HS-5 (cell line): ENCODE measurements at places on chromosomes 7 and 10.
A peak's percentile ranks its signal among the peaks of the same experiment; 100 is the strongest.

DNA sequence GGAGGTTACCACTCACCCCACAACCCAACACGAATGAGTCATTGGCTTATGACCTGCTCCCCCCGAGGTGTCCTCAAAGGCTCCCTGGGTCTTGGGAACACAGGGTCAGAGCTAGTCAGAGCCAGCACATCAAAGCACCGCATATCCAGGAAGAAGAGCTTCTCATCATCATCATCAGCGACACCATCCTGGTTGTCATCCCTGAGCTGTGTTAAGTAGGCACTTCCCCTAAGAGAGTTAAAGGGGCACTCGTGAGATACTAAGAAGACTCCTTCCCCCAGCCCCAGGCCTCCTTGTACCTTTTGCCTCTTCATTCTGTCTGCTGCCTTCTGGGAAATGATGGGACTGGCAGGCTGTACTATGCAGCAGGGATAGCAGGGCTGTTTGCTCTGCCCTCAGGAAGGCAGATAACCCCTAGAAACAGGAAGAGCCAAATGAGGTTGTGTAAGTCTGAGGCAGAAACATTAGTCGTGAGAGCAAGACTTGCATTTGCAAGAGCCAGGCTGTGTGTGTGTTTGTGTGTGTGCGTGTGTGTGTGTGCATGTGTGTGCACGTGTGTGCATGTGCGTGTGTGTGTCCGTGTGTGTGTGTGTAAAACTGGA, 11.1 kb upstream of the CPA1 start:
- DNase-seq = no peak

GRCh38 chr10:4473977-4474376, 352.0 kb upstream of the AKR1E2 start:
- DNase-seq = no peak

DNA sequence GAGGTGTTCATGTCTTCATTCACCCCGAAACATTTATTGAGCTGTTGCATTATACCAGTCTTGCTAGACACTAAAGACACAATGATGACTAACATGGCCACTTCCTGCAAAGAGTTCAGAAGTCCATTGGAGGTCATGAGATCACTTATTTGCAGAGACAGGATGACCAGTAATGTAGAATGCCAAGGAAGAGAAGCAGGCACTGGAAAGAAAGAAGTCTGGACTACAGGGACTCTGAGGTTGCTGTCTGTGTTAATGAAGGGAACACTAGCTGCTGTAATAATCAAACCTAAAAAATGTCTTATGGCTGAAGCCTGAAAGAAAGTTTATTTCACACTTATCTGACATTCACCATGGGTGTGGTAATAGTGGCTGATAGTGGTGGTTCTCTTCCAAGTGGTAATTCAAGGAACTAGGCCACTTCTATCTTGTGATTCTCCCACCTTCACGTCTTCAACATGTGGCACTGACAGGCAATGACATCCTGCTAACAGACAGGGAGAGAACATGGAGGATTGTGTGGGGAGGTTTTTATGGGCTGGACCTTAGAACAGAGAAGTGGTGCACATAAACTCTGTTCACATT, 89.2 kb upstream of the MKLN1 start:
- peak; percentile 65 for DNase-seq

DNA sequence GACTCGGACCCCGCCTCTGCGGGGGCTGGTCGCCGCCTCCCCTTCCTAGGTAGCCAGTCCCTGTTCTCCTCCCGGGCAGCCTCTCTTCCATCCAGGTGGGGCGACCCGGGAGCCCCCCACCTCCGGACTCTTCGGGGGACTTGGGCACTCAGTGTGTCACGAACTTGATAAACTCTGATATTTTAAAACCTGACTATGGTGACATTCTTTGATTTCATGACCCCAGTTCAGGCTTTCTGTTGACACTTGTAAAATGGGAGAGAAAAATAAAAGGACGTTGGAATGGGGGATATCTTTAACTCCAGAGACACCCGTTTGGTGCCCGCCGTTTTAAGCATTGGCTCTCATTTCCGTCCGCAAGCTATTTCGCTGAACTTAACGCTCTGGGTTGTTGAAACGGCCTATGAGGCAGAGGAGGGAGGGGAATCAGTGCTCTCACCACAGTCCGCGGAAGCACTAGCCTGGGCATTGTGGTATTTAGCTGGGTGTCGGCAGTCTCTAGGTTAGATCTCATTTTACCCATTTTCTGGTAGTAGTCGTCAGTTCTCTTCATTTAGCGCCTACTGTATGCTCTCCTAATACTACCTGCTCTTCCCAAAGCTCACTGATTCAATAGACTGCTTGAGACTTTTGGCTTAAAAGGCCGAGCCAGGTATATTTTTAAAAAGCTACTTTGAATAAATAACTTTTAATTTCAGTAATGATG, 738 bp downstream of the VPS26A start:
- peak; percentile 29 for DNase-seq

GRCh38 chr10:100006243-100006886, 3.4 kb downstream of the DNMBP start:
- peak; percentile 95 for DNase-seq

GRCh38 chr7:16028103-16028502, 341.6 kb upstream of the MEOX2 start:
- DNase-seq = peak; percentile 82

- no peak for DNase-seq
These were observed at the start of gene PRKAR1B for GRCh38 chr7:727104-727805. TSS of gene PRKAR1B (minus strand) at chr7:727281. CDS start at chr7:711505, 15,776 bp downstream.

DNA sequence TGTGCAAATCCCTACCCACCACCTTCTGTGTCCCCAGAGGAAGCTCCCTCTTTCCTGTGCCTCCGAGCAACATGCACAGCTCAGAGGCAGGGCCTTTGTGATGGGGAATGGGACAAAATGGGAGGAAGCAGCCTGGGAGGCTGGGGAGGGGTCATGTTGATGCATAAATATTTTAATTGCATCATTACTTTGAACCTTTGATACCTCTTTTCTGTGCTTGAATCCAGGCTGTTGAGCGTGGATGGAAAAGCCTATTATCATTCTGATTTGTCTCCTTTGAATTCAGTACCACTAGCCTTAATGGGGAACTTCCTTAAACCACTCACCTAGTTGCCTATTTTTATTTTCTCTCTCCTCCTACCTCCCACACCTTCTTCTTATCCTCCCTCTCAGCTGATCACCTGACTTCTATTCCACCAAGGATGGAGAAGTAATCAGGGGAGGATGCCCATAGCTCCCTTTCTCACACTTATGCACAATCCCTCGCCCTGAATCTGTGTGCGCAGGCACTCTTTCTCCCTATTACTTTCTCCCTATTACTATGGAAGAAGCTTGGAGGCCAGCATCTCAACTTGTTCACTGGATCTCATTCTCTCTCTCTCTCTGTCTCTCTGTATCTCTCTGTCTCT, 78.5 kb downstream of the SEC61G start:
- no peak for DNase-seq

GRCh38 chr10:106775127-106775526, 389.4 kb downstream of the SORCS1 start:
- no peak for DNase-seq

- peak; percentile 8 for DNase-seq
These were observed 283.9 kb upstream of the DKK1 start for GRCh38 chr10:52030051-52030790.

- peak; percentile 24 for DNase-seq
These were observed 25.2 kb downstream of the SMNDC1 start for GRCh38 chr10:110279407-110279986.

DNA sequence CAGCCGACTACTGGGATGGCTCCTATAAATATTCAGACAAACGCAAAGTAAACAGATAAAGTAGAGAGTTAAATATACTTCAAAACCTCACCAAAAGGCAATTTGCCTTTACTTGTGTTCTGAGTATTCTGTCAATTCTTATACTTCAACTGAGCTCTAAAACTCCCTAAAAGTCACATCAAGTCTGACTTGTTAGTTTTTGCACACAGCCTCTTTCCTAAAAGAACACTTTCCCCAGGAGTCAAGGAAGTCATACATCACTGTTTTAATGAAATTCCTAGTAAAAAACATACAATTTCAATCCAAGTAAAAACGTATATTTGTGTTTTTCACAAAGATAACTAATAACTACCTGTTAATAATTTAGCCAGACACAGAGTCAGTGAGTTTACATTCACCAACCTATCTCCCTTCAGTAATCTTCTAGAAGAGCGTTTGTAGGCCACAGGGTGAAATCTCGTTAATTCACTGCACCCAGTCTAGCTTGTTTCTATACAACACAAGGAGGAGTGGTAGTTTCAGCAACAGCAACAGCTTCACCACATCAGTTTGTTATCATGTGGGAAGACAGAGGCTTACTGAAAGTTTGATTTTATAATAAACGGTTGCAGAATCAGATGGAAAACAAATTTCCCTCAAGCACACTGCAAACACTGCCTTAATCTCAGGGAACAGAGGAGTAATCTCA, 2.7 kb downstream of the COBL start:
- no peak for DNase-seq

- DNase-seq = no peak
These were observed 19.5 kb upstream of the MMP21 start for GRCh38 chr10:125795128-125795527.

DNA sequence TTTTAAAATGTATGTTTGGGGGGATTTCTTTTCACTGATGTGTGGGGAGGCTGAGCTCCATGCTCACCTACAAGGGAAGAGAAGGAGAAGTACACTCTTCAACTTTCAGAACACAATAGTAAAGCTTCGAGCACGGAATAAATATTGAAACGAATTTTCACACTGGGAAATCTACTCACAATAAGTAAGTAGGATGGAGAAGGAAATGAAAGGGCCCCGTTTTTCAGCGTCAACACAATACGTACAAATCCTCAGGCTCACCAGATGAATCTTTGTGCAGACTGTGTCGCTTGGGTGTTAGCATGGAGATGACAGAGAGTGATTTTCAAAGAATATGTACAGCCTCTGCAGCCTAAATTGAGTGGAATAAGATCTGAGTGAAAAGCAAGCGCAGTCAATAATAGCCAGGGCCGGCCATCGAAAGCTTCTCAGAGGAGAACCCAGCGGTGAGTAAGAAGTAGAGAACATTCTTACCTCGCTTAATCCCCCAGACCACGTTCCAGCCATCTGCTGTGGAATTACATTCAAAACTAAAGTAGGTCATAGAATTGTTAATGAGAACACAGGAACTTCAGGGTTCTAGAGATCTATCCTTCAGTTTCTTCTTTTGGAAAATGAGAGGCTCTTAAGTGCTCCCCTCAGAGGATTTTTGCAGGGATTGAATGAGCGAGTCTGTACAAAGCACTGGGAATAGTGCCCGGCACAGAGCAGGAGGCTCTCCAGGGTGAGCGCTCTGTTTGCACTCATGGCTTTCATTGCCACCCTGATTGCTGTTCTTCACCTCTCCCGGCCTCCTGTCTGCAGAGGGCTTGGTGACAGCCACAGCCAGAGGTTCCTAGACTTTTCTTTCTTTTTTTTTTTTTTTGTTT, 292.8 kb downstream of the SFMBT2 start:
- no peak for DNase-seq

GRCh38 chr10:108375691-108376090, 1211.2 kb upstream of the SORCS1 start:
- DNase-seq = no peak

DNA sequence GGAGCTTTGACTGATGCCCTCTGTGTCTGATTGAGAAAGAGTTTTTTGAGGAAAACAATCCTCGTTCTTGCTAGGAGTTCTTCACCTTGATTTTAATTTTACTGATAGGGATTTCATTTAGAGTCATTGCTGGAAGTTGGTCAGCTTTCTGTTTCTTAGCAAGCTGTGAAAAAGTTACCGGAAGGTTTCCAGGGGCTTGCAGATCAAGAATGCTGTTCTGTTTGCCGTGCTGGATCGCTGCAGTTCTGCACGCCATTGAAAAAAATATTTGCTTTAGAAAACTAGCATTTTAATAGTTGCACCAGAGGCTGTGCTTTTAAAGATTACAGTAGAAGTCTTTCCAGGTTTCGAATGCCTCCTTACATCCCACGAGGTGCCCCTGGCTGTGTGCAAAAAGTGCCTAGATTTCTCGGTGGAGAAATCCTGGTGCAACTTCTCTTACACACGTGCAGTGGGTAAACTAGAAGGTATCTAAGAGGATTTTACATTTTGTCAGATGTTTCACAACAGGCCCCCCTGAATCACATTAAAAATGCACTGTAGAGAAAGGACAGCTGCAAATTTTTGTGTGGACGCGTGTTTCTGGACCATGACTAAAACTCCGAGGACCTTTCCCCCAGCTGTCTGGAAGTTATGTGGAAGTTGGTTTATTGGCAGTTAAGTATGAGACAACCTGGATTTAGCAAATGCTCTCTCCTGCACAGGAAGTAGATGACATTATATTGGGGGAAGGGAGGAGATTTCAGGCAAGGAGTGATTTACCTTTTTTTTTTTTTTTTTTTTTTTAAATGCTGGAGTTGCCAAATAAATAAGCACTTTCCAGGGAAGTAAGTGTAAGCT, 5.8 kb downstream of the TCF7L2 start:
- DNase-seq = peak; percentile 80

- DNase-seq = no peak
These were observed 89.2 kb downstream of the DYNC2I1 start for GRCh38 chr7:158945519-158945918.

- no peak for DNase-seq
These were observed 654.6 kb downstream of the TNS3 start for GRCh38 chr7:46927131-46927810.

DNA sequence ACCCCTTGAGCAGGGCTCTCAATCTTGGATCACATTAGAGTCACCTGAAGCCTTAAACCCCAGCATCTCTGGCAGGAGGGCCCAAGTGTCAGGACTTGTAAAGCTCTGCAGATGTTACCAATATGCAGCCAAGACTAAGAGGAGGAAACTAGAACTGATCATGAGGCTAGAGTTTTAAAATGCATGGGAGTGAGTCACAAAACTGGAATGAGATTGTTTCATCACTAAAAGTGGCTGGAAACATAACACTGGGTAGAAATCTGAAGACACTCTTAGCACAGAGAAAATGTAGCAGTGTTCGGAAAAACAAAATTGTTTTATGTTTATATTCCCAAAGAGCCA, 63.3 kb upstream of the GHITM start:
- DNase-seq = peak; percentile 80

DNA sequence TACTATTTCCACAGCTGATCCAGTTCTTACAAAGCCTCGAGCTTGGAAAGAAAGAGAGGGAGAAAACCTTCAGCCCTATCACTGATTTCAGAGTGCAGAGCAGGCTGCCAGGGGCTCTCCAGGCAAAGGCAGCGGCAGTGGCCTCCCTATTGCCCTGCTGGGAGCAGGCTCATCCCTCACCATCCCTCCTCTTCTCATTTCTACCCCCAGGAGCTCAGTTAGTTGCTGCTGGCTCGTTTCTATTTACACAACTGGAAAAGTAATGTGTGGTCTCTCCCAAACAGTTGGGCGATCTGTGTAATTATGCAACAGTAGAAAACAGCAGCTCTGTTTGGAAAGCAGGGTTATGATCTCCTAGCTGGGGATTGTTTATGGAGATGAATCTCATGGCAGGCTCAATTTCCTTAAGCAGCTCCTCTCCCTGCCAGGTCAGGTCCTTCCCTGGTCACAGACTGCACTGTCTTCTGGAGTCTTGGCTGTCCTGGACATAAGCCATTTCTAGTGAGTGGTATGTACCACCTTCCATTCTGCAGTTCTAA, 28.7 kb upstream of the TNS3 start:
- DNase-seq = no peak

DNA sequence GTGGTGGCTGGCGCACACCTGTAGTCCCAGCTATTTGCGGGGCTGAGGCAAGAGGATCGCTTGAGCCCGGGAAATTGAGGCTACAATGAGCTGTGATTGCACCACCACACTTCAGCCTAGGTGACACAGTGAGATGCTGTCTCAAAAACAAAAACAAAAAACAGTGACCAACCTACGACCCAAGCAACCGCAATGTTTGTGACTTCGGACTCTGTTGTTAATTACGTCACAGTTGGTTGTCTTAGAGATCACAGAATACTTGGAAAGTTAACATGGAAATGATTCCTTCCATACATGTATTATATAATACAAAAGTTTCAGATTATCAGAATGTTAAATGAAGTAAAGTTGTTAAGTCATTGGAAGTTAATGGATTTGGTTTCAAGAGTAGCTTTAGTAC, 106.2 kb downstream of the REEP3 start:
- no peak for DNase-seq
